ENCODE measurements at places on chromosomes 2 and 18.

DNA sequence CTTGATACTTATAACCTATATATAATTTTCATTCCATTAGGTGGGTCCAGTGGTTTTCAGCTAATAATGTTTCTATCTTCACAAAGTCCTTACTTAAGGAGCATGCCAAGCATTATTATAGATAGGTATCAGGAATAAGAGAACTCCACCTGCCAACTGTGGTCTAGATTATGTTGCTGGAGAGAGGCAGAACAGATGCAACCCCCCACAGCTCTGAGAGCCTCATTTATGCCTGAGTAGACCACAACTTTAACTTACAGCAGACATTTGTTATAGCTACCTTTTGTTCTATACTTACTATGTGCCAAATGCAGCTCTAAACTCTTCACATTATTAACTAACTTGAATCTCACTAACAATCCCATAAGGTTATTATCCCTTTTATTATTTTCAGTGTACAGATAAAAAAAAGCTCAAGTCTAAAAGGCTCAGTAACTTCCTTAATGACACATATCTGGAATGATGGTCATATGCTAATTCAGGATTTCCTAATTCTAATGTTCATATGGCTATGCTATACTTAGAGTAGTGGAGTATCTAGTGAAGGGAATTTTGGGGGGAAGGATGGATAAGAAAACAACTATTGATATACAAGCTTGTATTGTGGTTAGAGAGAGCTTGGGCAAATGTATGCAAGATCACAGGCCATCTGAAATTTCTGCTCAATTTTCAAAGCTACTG lies 119.1 kb upstream of the RND3 start:
- no peak for DNase-seq

GRCh38 chr2:68336192-68336591 lies 16.4 kb upstream of the CNRIP1 start:
- peak; percentile 35 for DNase-seq

- DNase-seq: no peak
Observed at GRCh38 chr2:182015334-182016109, 29.9 kb downstream of the PPP1R1C start.

DNA sequence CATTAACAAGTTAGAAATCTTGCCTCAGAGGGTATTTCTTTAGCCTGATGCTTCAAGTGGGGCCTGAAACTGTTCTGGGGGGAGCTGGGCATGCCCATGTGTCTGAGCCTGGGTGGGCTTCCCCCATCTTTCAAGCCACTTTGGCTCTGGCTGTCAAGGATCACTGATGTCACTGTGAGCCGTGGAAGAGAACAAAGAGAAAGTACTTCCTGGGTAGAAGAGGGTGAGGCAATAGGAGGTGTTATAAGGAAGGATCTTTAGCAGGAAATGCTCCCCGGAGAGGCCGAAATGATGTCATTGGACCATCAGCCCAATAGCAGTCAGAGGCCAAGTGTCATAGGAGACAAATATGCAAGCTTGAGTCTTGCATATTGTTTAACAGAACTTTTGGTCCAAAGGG lies 228.4 kb upstream of the MEX3C start:
- no peak for DNase-seq

GRCh38 chr2:59924346-59924745 lies 629.1 kb downstream of the BCL11A start:
- no peak for DNase-seq

GRCh38 chr2:228875152-228875900 lies 395.8 kb downstream of the PID1 start:
- peak; percentile 23 for DNase-seq

- DNase-seq: no peak
Observed at GRCh38 chr2:132965460-132965859, 295.5 kb upstream of the LYPD1 start.

DNA sequence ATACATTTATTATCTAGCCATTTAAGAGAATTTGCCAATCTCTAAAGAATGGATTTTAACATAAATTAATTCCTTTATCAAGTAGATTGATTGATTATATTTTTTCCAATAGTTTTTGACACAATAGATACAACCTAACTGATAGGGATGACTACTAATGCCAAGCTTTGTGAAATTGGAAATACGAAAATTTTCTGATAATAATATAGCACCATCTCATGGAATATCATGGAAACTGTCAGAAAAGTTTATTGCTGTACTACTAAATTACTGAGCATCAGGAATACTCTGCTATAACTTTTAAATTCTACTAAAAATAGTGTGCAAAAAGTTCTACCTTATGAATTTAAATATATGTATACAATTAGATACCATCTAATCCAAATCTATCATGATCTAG lies 101.8 kb upstream of the MAP2 start:
- DNase-seq: no peak

DNA sequence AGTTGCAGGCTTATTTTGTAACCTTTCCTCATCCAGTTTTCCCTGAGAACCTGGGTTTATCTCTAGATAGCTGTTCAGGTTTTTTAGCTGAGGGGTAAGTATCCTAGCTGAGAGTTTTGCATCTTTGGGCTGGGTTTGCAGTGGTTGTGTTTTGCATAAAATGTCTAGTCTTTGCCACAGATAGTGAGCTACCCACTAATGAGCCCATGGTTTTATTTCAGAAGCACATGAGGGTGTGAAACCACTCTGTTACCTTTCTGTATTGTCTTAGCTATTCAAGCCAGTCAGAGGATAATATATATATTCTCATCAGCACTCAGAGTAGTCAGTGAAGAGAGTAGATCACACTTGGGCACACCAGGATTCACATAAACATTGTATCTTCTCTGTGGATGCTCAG lies 24.6 kb upstream of the TXNDC2 start:
- DNase-seq: no peak

GRCh38 chr2:157192445-157193423 lies 64.8 kb upstream of the GALNT5 start:
- DNase-seq: no peak

GRCh38 chr18:11251891-11252270 lies 102.5 kb upstream of the PIEZO2 start:
- no peak for DNase-seq

DNA sequence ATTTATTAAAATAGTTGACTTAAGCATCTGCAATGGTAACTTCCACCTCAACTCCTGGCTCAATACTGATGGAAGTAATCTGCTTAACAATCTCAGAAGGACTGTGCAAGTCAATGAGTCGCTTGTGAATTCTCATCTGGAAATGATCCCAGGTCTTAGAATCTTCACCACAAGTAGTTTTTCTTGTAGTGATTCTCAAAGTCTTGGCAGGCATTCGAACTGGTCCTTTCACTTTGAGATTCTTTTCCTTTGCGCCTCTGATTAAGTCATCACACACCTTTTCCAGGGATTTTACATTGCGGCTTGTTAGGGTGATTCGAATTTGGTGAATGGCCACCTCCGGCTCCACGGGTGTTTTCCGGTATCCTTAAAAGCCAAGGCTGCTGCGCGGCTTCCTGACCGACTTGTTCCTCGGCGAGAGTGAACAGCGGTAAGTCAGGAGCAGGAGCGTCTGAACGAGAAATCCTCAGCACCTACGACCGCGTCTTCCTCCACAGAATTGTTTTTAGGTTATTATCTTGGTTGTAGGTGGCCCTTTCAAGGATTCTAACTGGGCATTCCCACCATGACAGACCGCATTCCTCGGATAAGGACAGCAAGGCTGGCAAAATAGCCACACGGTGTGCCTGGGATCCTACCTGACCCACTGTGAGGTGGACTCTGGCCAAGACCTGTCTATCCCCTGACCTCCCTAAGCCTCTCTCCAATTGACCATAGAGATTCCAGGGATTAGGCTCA lies 23.8 kb upstream of the SLC20A1 start:
- peak; percentile 71 for DNase-seq

- DNase-seq: no peak
Observed at GRCh38 chr2:8550937-8551621, 130.8 kb upstream of the ID2 start.

DNA sequence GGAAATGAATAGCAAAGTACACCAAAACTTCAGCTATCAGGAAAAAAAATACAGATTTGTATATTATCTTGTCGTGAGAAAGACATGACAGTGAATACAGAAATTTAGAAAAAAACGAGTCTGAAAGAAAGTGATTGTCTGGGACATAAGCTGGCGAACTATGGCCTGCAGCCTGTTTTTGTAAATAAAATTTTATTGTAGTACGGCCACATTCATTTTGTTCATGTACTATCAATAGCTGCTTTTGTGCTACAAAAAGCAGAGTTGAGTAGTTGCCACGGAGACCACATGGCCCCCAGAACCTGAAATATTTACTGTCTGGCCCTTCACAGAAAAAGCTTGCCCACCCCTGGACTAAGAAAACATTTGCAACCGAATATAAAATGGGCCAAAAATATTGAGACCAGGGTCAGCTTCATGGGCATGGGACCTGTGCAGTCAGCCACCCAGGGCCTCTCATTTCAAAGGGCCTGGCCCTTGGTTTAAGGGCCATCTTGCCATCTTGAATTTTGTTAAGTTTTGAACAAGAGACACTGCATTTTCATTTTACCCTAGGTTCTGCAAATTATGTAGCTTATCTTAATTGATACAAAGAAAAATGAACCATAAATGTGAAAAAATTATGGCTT lies 17.9 kb downstream of the ANTXR1 start:
- DNase-seq: no peak

DNA sequence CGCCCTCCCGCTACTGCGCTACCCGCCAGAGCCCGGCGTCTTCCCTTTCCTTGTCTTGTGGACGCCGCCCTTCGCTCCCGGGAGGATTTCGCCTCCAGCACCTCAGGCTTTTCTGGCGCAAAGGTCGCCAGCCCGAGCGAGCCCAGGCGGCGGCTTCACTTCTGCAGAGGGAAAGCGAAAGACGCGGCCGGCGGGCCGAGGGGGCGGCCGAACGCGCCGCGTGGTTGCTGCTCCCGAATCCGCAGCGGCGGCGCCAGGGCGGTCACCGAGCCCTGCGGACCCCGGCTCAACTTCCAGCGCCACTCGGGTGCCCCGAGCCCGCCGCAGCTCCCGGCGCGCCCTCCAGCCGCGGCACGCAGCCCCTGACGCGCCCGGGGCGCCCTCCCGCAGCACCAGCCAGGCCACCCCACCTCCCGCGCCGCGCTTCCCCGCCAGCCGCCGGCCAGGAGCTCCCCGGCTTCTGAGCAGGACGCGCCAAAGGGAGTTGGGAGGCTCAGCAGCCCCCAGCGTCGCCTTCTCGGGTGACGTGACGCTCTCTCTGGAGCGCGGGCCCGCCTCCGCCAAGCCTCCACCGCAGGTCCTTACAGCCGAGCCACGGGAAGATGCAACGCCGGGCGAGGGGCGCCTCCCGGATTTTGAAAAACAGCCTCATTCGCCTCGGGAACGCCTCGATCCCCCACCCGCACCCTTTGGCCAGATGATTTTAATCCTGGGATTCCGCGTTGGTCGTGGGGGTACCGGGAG lies 84.9 kb upstream of the EPB41L3 start:
- no peak for DNase-seq

DNA sequence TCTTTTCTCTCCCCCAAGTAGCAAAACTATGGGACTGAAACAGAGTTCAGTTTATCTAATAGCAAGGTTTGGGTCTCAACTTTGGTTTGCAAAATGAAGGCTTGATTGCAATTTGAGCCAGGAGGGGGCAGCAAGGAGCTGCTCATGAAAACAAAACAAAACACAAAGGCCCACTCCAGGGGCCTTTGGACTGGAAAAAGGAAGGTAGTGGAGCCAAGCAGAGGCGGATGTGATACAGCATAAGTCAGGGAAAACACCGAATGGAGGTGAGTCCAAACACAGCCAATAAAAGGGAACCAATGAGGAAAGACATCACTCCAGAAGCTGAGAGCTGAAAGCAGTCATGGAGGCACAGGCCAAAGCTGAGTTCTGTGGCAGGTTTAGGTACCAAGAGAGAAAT lies 799.7 kb upstream of the ACVR2A start:
- DNase-seq: no peak

DNA sequence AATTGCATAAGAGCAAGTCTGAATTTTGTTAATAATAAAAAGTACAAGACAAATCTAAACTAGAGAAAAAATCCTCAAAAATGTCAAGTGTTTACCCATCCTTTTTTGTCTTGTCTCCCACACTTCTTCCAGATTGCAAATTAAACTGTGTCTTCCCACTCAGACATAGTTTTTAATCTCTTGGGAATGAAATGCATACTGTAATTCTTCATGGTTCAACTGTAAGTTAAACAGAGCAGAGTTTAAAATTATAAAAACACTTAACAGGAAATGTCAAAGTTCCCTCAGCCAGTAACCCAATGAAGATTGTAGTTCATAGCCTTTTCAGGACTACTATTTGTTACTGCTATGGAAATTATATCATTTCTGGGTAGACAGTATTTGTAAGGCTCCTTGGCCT lies 171.8 kb downstream of the UBE2E3 start:
- no peak for DNase-seq

- peak; percentile 93 for DNase-seq
Observed at GRCh38 chr2:152369176-152369860, 34.3 kb downstream of the FMNL2 start.

DNA sequence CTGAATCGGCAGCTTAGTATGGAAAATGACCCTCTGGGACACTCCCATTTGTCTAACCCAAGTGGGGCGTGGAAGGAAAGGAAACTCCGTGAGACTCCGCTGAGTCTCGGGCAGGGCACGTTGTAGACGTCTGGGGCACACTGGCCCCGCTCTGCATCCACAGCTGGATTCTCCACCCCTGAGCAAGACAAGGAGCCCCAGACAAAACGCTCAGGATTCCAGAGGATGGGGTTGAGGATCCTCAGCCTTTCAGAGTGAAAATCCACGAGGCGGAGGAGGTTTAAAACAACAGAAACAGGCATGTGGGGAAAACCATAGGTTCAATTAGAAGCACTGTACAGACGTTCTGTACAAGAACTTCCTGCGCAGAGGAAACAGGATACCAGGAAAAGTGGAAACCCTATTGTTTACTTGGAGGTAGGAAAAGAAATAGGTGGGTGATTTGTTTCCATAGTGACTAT lies 124.9 kb upstream of the ZNF236 start:
- DNase-seq: no peak

DNA sequence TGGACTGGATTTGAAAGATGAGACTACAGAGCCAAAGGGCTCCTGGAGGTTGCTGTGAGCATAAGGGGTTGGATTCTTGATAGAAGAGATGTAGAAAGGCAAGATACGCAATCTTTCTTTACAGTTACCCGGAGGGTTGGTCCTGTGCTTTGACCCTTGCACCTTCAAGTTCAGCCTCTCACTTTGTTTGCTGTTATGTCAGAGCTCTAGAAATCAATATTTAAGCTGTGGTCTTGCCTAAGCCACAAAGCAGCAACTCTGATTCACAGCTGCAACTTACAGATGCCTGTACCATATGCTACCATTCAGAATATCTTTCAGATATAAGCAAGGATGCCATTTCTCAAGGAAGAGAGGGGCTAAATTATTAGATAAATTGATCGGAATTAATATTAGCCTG lies 943.1 kb upstream of the LRRTM1 start:
- no peak for DNase-seq

DNA sequence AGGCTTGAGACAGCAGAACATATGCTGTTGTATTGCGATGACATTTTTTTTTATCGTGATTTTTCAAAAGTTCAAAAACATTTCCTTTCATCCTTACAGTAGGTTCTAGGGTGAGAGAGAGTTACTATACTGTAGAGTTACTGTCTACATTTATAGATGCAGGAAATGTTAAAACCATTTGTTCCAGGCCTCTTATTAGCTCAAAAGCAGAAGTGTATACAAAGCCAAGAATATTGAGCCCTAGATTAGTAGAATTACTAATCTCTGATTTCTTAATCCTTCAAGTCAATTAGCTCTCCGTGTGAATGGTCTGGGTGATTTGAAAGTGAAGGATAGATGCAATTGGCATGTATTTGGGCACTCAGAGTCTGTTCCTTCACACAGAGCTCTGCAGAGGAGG lies 73.1 kb downstream of the MAPRE2 start:
- no peak for DNase-seq

All from AG09309 (cell line).